Fibroblast of skin of left biceps (primary cell): ENCODE measurements at places on chromosomes 4 and X.

GRCh38 chrX:129655547-129656249, 942 bp upstream of the APLN start:
- DNase-seq, result no peak

- no peak for DNase-seq
Measured at GRCh38 chrX:70878902-70879301, 29.6 kb downstream of the TEX11 start.

DNA sequence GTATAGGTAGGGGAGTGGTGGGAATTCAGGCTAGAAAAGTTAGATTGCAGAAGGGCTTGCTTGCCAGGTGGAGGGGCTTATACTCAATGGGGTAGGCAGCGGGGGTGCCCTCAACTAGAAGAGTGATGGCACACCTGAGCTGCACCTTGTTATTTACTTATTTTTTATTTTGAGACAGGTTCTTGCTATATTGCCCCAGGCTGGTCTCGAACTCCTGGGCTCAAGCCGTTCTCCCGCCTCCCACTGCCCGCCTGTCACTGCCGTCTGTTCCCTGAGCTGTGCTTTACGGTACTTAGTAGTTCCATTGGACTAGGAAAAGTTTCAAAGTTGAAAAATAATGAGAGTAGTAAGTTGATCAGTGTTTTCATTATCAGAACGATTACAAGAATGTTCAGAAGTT, 2.0 kb downstream of the ZFX start:
- no peak for DNase-seq

- DNase-seq, result no peak
Measured at GRCh38 chrX:110043506-110043905, 40.6 kb downstream of the TMEM164 start.

DNA sequence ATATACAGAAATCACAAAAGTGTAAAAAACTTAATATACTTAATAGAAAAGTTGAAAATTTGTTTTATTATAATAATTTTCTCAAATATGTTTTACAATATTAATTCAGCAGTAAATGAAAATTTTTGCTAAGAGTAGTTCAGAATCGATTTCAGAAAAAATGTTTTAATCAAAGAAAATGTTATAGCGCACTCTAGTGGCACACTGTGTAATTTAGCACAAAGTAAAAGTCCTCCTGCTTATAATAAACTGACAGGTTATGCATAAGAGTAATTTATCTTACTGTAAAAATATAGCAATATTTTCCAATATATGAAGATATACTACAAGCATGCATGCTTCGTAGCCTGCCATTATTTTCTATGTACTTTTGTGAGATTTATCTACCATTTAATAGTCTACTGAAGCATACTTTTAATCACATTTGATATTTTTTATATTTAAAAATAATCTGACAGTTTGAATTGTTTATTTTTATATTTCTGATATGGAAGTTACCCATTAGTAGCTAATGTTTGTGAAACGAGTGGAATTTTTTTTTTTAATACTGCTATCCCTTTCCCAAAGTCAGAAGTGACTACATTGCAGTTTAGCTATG, 217.9 kb upstream of the KLHL4 start:
- DNase-seq, result no peak
